ENCODE measurements at places on chromosomes 13 and 19.
A peak's percentile ranks its signal among the peaks of the same experiment; 100 is the strongest.

- H3K4me1 ChIP-seq = peaks cover 26% of the 10 kb centered on the region
- peak overlapping the region; percentile 22 for H3K4me3 ChIP-seq
- peak; percentile 34 for DNase-seq
- peak overlapping the region; percentile 62 for H3K27ac ChIP-seq
- no peaks in the 10 kb centered on the region for H3K27me3 ChIP-seq
- H3K36me3 ChIP-seq = no peaks in the 10 kb centered on the region
Observed at GRCh38 chr19:46913852-46914430, 53.1 kb downstream of the ARHGAP35 start.

GRCh38 chr13:21549633-21550032, 54.3 kb downstream of the MICU2 start:
- no peak overlapping the region for H3K4me3 ChIP-seq
- H3K36me3 ChIP-seq = no peaks in the 10 kb centered on the region
- no peak overlapping the region for H3K27ac ChIP-seq
- H3K4me1 ChIP-seq = no peaks in the 10 kb centered on the region

DNA sequence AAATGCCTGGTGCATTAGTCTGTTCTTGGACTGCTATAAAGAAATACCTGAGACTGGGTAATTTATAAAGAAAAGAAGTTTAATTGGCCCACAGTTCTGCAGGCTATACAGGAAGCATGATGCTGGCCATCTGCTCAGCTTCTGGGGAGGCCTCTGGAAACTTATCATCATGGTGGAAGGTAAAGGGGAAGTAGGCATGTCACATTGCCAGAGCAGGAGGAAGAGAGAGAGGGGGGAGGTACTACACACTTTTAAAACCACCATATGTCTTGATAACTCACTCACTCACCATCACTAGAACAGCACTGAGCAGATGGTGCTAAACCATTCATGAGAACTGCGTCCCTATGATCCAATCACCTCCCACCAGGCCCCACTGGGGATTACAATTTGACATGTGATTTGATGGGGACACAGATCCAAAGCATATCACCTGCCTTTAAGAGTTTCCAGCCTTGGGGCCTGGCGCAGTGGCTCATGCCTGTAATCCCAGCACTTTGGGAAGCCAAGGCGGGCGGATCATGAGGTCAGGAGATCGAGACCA, 219.0 kb downstream of the KATNAL1 start:
- no peaks in the 10 kb centered on the region for H3K27me3 ChIP-seq
- H3K4me3 ChIP-seq = no peak overlapping the region
- H3K36me3 ChIP-seq = no peaks in the 10 kb centered on the region
- no peak for DNase-seq
- no peaks in the 10 kb centered on the region for H3K4me1 ChIP-seq
- no peak overlapping the region for H3K27ac ChIP-seq

GRCh38 chr19:54792814-54793213, 10.6 kb upstream of the KIR2DL4 start:
- no peaks in the 10 kb centered on the region for H3K36me3 ChIP-seq
- H3K4me3 ChIP-seq = no peak overlapping the region
- peaks cover 21% of the 10 kb centered on the region for H3K27me3 ChIP-seq
- H3K4me1 ChIP-seq = no peaks in the 10 kb centered on the region
- no peak for DNase-seq

- no peak overlapping the region for H3K4me3 ChIP-seq
- no peaks in the 10 kb centered on the region for H3K36me3 ChIP-seq
- DNase-seq = no peak
Observed at GRCh38 chr13:41463838-41464602, 6.7 kb downstream of the RGCC start.

- DNase-seq = no peak
- no peaks in the 10 kb centered on the region for H3K27me3 ChIP-seq
- H3K4me1 ChIP-seq = no peaks in the 10 kb centered on the region
- H3K4me3 ChIP-seq = no peak overlapping the region
- H3K36me3 ChIP-seq = no peaks in the 10 kb centered on the region
Observed at GRCh38 chr13:112468069-112468468, 91.9 kb downstream of the SPACA7 start.

DNA sequence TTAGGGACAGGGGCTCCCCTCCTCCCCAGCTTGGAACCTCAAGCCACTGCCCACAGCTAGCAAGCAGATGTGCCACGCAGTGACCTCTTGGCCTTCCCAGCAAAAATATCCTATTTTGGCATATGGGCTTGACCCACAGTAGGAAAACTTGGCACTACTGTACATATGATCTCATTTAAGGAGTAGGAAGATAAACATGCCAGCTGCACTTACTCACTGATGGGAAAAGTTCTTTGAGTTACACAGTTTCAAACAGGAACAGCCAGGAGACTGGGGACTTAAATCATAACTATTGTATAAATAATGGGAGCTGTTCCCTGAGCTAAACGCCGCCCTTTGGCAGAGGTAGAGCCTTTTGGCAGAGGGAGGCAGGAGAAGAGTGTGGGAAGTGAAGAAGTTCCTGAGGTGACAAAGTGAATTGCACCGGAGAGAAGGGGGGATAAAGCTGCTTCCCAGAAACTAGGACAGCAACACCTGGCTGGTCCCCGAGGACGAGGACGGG, 6.1 kb downstream of the SACS start:
- peak overlapping the region; percentile 23 for H3K4me3 ChIP-seq
- peaks cover 20% of the 10 kb centered on the region for H3K4me1 ChIP-seq
- no peaks in the 10 kb centered on the region for H3K36me3 ChIP-seq
- H3K27ac ChIP-seq = peak overlapping the region; percentile 83

- H3K4me1 ChIP-seq = no peaks in the 10 kb centered on the region
- H3K4me3 ChIP-seq = no peak overlapping the region
- H3K36me3 ChIP-seq = no peaks in the 10 kb centered on the region
- no peak overlapping the region for H3K27ac ChIP-seq
- H3K27me3 ChIP-seq = peaks cover 70% of the 10 kb centered on the region
Observed at GRCh38 chr13:39107561-39107960, 69.3 kb downstream of the NHLRC3 start.

GRCh38 chr13:66301006-66301405, 929.1 kb downstream of the PCDH9 start:
- H3K4me3 ChIP-seq = no peak overlapping the region
- H3K36me3 ChIP-seq = peaks cover 3% of the 10 kb centered on the region
- H3K27ac ChIP-seq = peak overlapping the region; percentile 76
- DNase-seq = no peak

DNA sequence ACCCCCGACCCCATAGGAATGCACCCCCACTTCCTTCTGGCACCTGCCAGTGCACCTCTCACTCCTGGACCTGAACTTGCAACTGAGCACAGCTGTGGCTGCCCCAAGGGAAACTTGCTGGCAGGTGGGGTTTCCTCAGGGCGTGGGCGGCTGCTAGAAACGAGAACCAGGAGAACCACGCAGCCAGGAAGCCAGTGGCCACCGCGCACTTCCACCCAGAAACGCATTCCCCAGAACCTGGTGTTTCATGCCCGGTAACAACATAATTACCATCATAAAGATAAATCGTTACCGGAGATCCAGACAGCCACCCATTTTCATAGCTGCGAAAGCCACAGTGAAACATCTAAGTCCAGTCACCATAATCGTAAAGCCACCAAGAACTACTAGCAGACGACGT, 75.2 kb upstream of the C13orf46 start:
- no peak for DNase-seq
- H3K4me1 ChIP-seq = no peaks in the 10 kb centered on the region
- H3K27ac ChIP-seq = no peak overlapping the region
- H3K4me3 ChIP-seq = no peak overlapping the region
- H3K36me3 ChIP-seq = no peaks in the 10 kb centered on the region

DNA sequence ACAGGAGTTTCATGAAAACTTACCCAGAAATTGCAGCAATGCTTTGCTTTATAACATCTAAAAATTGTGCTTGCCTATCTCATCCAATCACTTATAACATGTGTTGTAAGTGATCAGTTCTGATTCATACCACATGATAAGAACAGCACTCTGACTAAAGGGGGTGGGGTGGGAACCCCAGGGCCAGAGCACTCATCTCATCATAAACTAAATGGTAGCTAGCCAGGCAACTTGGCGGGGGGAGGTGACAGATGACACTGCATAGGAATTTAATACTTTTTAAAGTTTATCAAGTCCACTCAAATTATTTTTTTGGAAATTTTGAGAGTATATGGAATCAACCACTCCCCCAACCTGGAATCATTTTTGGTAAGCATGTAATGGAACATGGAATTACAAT, 42.1 kb downstream of the FOXO1 start:
- DNase-seq = no peak
- peaks cover 17% of the 10 kb centered on the region for H3K4me1 ChIP-seq
- no peak overlapping the region for H3K4me3 ChIP-seq
- H3K36me3 ChIP-seq = no peaks in the 10 kb centered on the region
- no peak overlapping the region for H3K27ac ChIP-seq

- peak overlapping the region; percentile 50 for H3K4me3 ChIP-seq
- peak; percentile 14 for DNase-seq
- no peaks in the 10 kb centered on the region for H3K4me1 ChIP-seq
Observed at GRCh38 chr19:19105365-19106055, 32.8 kb downstream of the TMEM161A start.

GRCh38 chr13:21758441-21758840, 87.6 kb downstream of the FGF9 start:
- H3K4me3 ChIP-seq = no peak overlapping the region
- H3K36me3 ChIP-seq = no peaks in the 10 kb centered on the region
- H3K4me1 ChIP-seq = no peaks in the 10 kb centered on the region
- no peak for DNase-seq

DNA sequence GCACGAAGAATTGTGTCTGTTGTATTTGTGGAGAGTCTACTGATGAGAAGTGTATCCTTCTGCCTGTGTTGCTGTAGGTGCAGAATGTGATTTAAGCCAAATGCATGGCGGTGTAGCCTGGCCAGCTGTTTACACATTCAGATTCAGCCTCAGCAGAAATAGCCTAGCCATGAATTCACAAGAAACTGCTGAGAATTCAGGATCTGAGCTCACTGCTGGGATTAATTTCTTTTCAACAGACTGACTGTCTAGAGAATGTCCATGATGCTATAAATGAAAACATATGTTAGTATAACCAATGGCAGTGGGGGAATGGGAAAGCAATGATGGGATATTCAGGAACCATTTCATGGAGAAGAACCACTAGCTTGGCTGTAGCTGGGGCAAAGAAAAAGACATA, 77.4 kb upstream of the RNF113B start:
- no peaks in the 10 kb centered on the region for H3K4me1 ChIP-seq
- no peak overlapping the region for H3K4me3 ChIP-seq
- H3K27ac ChIP-seq = no peak overlapping the region
- H3K27me3 ChIP-seq = no peaks in the 10 kb centered on the region
- DNase-seq = no peak
